NCI-H1930 (cell line): ENCODE measurements at places on chromosomes 5 and 9.
A peak's percentile ranks its signal among the peaks of the same experiment; 100 is the strongest.

DNA sequence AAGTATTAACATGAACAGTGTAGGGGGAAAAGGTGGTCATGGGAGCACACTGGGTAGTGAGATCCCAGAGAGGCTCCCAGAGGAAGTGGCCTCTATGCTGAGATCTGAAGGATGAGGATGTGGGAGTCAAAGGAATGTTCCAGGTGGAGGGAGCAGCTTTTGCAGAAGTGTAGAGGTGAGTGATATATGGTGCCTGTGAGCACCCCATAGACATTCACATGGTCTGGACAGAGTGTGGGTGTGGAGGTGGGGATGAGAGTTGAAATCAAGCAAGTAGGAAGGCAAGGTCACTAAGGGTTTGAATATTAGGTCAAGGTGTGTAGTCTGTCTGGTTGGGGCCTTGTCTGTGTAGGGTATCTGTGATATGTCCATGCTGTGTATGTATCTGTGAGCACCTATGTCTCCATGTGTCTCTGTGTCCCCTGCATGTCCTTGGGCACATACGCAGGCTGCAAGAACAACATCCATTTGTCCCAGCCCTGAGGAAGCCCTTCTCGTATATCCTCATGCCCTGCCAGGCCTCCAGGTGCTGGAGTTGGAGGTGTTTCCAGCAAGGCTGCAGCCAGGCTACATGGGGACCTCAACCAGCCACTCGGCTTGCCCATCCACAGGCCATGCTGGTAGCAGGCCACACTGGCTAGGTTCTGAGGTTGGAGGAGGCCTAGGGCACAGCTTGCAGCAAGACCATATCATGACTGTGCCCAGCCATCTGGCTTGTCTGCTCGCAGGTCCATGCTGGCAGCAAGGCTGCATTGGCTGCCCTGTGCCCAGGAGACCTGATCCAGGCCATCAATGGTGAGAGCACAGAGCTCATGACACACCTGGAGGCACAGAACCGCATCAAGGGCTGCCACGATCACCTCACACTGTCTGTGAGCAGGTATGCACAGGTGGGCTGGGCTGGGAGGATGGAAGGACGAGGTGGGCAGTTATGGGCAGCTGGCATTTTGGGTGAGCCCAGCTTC is 4.7 kb downstream of the PDLIM4 start:
- DNase-seq = no peak

- DNase-seq = no peak
These were observed 1.3 kb downstream of the MED10 start for GRCh38 chr5:6376974-6377520.

- no peak for DNase-seq
These were observed 6.1 kb downstream of the RUSC2 start for GRCh38 chr9:35495984-35496383.

GRCh38 chr5:131496400-131496713 is 138.7 kb downstream of the RAPGEF6 start:
- DNase-seq = peak; percentile 9

DNA sequence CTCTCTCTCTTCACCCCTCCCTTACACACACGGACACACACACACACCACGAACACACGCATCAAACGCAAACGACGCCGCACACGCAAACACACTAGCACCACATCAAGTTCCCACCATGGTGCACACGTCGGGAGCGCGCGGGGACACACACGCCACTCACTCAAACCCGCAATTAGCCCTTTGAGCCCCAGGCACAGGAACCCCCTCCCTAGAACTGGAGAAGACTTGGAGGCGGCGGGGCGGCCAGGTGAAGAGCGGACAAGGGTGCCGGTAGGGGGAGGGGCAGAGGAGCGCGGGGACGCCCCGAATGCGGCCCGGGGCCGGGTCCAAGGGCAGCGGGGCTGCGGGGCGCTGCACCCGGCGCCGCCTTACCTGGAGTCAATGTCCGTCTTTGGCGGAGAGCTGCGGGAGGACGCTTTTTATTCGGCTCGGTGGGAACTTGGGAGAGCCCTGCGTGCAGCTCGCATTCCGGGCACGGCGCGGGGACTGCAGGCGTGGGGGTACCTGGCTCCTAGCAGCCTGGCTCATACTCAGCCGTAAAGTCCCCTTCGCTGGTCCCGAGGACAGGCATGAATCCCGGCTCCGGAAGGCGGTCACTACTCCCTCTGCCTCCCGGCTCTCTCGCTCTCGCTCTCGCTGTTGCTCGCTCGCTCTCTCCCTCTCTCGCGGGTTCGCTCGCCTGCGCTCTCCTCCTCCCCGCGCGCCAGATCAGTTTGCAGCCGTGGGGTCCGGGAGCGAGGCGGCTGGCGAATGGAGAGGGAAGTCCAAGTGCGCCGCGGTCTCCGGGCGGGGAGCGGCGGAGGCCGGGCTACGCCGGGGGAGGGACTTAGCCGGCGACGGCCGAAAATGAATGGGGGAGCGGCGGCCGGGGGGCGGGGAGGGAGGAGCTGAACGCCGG is at the start of gene BRINP1:
BRINP1 (minus strand) TSS at position 755 of the 901 bp plus-strand sequence. CDS start 56,080 bp downstream, outside the sequence.
- peak; percentile 24 for DNase-seq

DNA sequence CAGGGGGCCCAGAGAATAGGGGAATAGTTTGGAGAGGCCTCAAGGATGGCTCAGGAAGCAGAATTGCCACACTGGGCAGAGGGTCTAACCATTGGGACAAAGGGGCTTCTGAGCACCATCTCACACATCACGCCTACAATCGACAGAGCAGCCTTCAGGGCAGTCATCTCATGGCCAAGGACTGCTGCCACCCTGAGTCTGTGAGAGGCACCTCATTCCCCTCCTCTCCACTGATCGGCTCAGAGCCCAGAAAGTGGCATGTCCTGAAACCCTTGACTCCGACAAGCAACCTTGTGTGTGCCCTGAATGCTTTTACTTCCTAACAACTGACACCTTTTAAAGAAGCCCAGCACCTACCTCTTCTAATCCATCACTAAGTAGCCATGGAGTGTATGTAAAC is 128.9 kb upstream of the PTPN3 start:
- no peak for DNase-seq

DNA sequence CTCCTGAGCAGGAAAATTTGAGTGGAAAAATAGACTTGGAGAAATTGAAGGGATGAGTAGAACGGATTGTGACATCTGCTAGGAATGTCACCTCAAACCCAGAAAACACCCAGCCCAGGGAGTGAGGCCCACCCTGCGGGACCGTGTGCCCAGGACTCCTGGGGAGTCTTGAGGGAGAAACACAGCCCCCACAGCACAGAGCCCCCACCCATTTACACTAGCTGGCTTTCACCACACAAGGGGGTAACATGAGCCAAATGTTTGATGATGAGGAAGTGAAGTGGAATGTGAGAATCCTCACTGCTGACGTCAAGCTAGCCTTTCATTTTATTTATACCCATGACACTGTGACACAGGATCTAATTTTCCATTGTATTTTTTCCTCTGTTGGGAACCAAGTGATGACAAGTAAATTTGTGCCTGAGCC is 42.8 kb upstream of the PDE8B start:
- no peak for DNase-seq

- DNase-seq = no peak
These were observed 34.6 kb downstream of the OXCT1 start for GRCh38 chr5:41835645-41836044.

DNA sequence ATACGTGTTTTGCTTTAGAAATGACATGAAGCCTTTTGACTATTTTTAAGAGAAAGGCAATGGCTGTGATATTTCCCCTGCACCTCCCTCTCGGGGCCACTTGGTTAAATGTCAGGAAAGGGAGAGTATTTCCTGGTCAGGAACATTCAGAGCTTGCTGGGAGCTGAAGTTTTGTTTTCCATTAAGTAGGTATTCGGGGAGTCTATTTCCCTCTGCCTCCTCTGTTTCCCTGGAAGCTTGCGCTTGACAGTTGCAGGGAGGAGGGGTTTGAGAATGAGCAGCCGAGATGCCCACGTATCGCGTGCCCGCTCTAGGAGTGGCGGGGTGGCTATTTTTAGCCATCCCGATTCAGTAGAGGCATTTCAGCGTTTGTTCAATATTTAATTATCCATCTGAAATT is 6.7 kb downstream of the DAB2IP start:
- no peak for DNase-seq

DNA sequence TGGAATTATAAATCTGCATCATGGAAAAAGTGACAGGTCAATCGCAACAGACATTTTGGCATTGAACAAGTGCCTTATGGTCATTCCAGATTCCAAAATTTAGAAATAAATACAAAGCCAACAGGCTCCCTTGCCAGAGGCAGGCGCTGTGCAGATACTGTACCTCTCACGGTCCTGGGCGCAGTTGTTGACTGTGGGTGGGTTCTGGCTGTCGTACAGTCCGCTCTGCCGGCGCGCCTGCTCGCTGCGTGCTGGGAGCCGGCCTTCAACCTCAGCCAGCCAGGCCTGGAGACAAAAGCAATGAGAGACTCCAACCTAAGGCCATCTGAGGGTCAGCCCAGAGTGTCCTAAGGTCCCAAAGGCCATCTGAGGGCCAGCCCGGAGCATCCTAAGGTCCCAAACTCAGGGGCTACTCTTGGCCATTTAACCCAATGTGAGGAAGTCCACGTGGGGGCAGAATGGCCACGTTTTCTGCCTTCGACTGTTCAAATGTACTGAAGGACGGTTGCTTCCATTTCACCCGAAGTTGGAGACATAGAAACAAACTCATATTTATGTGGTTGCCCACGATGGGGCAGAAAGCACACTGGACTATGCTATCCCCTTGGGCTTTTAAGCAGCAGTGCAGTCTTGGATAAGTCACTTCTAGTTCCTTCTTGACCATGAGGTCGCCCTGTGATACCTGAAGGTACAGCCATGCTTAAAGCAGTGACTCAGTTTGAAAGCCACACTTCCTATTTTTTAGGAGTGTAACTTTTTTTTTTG is 65.2 kb downstream of the USP20 start:
- DNase-seq = no peak

DNA sequence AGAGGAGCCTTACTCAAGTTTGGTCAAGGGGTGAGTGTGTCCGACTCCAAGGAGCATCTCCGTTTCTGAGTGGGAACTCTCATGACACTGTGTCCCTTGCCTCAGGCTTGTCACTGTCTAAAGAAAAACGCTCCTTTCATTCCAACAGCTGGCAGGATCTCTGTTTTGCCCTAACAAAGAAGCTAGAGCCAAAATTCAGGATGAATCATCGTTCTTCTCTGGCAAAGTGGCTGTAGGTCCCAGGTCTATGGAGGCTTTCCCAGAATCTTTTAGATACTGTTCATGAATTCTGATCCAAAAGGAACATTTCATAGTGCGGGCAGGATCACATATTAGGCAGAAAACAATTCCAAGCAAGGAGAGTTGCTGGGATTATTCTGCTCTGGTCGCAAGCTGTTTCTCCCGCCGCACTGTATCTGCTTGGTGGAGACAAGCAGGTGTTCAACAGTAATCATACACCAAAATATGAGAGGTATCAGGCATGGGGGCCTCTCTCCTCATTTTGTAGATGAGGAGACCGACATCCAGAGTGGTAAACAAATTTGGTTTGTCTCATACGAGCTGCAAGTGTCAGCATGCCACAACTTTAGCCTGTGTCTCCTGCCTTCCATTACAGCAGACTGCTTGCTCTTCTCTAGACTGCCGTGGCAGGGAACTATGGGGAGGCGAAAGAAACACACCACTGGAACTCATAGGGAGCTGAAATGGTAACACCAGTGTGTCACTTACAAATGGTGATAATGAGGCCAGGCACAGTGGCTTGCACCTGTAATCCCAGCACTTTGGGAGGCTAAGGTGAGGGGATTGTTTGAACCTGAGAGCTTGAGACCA is 72.6 kb downstream of the ENTREP1 start:
- no peak for DNase-seq

DNA sequence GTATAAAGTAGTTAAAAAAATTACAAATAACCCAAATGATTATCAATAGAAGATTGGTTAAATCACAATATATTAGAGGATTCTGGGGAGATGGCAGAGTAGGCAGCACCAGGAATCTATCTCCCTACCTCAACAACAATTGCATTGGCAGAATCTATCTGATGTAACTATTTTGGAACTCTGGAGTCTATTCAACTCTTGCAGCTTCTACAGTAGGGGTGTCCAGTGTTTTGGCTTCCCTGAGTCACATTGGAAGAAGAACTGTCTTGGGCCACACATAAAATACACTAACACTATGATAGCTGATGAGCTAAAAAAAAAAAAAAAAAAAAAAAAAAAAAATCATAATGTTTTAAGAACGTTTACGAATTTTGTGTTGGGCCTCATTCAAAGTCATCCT is 29.2 kb upstream of the ECM2 start:
- no peak for DNase-seq

DNA sequence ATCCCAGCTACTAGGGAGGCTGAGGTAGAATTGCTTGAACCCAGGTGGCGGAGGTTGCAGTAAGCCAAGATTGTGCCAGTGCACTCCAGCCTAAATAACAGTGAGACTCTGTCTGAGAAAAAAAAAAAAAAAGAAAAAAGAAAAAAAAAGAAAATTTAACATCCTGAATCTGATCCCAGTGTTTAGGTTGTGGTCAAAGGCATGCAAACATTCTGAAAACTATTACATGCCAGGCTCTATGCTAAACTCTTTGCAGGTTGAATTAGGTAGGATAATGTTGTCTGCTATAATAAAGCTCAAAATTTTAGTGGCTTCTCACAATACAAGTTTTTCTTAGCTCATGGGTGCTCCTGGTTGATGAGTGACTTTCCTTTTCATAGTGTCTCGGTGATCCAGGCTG is 367.4 kb downstream of the PSAT1 start:
- DNase-seq = no peak

DNA sequence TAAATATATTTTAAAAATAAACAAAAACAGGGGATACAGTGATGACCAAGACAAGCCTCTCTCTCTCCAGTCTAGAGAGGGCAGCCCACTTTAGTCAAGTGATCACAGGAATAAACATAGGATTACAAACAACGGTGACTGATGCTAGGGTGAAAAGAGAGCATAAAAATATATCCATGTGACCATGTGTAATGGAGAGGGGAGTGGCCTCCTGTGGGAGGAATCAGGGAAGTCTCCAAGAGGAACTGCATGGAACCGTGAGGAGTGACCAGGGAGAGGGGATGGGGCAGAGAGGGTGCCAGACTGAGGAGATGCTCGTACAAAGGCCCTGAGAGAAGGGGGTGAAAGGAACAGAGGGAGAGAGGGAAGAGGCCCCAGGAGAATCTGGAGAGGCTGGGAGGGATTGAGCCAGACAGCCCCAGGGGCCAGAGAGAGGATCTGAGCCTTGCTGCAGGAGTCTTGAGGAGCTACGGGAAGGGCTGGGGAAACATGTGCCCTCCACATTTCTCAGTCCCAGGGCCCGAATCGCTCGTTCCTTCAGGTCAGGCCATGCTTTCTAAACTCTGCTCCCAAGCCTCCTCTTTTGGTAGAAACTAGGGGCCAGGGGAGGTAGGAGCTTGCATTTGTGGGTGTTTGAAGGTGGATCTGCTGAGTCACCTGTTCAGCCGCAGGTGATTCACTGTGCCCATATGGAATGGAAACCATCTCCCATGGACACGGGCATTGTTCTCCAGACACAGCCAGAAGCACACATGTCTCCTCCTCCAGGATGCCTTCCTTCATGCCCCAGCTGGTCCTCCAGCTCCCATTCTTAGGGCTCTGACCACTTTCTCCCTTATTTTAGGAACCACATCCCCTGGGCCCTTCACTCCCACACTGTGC is 63.8 kb downstream of the PAX5 start:
- DNase-seq = no peak

DNA sequence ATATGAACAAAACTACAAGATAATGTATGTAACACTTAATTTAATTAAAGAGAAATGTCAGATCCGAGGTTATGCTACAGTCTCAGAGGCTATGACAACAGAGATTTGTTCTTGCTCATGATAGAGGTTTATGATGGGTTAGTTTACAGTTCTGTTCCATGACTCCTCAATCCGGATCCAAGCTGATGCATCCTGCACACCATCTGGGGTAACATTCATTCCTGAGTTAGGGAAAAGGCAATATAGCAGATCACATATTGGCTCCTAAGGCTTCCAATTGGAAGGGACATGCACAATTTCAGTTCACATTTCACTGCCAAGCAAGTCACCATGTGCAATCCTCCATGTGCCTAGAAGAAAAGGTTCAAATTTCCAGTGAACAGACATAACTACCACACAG is 40.4 kb downstream of the ABLIM3 start:
- DNase-seq = no peak
